ENCODE measurements at places on chromosomes 16 and 17.

- no peak for DNase-seq
Observed at GRCh38 chr17:36204724-36205500, 6.0 kb upstream of the CCL4L2 start.

- DNase-seq, result no peak
Observed at GRCh38 chr17:75108193-75108592, 1.6 kb upstream of the ARMC7 start.

GRCh38 chr17:28948342-28948741, 3.0 kb downstream of the PHF12 start:
- no peak for DNase-seq

- DNase-seq, result peak; percentile 0
Observed at GRCh38 chr17:68379692-68380677, 77.3 kb downstream of the WIPI1 start.

DNA sequence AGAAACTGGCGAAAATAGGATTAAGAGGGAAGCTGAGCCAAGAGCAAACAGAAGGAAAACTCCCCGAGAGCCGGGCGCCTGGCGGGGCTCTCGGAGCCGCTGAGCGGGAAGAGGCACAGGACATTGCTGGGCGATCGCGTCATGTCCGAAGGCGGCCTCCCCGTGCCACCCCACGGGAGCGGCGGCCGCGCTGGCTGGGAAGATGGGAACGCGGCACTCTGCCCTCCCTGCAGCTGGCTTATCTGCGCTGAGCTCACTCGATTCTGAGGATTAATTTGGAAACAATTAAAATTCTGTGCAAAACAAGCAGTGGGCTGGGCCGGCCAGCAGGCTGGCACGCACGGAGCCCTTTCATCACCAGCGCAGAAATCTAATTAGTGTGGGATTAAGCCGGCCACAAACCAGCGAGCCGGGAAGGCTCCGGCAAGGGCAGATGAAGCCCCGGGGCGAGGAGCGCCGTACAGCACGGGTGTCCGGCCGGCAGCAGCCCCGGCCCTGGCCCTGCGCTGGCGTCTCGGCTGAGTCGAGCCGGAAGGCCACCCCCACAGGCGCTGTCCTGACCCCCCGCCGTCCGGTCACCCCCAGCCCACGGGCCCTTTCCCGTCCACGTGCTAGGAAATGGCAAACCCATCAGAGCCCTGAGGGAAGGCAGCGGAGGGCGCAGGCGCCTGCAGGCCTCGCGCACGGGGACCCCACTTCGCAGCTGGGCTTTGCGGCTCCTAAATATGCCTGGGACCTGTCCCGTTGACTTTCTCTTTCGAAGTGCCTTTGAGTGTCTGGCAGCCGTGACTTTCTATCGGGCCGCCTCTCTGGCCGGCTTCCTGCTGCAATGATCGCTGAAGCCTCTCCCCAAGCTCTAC, 37.9 kb downstream of the SOX8 start:
- no peak for DNase-seq

Data from NCI-H2029 (cell line).